Kidney (tissue), 22 donors: ENCODE measurements at places on chromosomes 1 and 21. TPM values are rescaled to one million over a fixed set of nuclear protein-coding genes. Genes with fewer than 3 reads are reported as not detected.

HTR6 gene
- total RNA-seq: not detected

COL9A2 gene
- total RNA-seq: 13.8 TPM

RIPK4 gene
- 32.6 TPM for total RNA-seq

RGS7 gene
- total RNA-seq: not detected
